ENCODE measurements at places on chromosomes 7 and 10.

DNA sequence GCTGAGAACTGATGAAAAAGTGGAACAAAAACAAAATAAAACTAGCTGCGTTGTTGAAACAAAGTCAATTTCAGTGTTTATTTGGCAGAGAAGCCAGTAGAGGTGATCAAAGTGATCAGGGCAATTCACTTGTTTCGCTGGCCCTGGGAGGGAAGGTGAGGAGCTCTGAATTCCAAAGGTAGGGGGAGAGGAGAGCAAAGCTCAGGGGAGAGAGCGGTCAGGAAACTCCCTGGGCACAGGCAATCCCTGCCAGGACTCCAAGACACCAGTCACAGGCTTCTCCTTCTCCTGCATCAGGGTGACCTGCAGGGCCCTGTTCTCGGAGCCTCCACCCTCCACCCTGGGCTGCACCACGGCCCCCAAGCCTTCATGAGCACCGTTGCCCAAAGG, 6.8 kb upstream of the KIAA1217 start:
- DNase-seq: no peak

DNA sequence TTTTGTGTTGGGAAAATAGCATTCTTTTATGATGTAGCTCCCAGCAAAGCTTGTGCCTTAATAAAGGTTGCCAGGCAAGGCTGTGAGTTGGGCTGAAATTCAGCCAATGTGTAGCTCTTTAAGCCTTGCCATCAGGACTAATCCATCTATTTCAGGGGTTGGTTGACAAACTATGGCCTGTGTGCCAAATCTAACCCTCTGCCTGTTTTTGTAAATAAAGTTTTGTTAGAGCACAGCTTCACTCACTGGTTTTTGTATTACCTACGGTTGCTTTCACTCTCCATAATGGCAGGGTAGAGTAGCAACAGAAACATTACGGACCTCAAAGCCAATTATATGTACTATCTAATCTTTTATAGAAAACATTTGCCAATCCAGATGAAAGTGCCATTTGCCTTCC, 638.1 kb upstream of the POT1 start:
- no peak for DNase-seq

GRCh38 chr10:58888957-58889356, 287.5 kb upstream of the PHYHIPL start:
- no peak for DNase-seq

DNA sequence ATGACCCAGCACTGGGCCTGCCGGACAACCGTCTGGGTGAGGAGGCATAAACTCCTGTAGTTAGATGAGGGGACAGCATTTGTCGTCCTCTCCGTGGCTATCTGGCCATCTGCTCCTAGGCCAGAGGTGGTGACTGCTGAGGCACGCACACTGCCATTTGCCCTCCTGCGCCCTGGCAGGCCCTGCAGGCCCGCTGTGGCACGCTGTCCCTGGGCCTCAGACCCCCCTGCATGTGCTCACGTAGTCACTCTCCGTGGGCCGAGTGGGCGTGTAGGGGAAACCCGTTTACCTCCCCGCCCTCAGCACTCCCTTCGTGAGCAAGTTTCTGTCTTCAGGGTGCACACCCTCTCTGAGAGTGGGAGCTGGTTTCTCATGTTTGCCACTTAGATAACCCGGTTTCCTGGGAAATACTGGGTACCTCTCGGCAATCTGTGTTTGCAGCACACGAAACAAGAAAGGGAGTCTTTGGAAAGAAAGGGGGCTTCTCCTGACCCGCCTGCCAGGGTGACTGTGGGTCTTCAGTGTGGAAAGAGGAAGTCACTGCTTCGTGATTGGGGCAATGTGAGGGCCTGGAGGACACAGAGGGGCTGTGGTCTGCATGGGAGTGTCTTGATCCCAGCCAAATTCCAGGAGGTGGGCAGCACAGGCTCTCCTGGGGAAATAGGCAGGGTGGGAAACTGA, 10.8 kb downstream of the ADAMTS14 start:
- no peak for DNase-seq

DNA sequence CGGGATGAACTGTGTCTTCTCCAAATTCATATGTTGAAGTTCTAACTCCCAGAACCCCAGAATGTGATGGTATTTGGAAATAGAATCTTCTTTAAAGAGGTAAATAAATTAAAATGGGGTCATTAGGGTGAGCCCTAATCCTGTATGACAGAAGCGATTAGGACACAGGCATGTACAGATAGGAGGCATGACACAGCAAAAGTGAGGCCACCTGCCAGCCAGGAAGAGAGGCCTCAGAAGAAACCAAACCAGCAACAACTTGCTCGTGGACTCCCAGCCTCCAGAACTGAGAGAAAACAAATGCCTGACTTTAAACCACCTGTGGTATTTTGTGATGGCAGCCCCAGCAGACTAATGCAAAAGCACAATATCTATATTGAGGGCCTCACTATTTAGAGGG, 214.3 kb downstream of the NEBL start:
- no peak for DNase-seq

GRCh38 chr10:43222210-43222720, 44.6 kb downstream of the RASGEF1A start:
- no peak for DNase-seq

GRCh38 chr10:52437205-52437646, 123.1 kb downstream of the DKK1 start:
- DNase-seq: no peak

GRCh38 chr7:142454862-142455261, 197.0 kb upstream of the PRSS58 start:
- DNase-seq: no peak

- DNase-seq: no peak
Observed at GRCh38 chr10:62788861-62789467, 15.6 kb upstream of the ADO start.

DNA sequence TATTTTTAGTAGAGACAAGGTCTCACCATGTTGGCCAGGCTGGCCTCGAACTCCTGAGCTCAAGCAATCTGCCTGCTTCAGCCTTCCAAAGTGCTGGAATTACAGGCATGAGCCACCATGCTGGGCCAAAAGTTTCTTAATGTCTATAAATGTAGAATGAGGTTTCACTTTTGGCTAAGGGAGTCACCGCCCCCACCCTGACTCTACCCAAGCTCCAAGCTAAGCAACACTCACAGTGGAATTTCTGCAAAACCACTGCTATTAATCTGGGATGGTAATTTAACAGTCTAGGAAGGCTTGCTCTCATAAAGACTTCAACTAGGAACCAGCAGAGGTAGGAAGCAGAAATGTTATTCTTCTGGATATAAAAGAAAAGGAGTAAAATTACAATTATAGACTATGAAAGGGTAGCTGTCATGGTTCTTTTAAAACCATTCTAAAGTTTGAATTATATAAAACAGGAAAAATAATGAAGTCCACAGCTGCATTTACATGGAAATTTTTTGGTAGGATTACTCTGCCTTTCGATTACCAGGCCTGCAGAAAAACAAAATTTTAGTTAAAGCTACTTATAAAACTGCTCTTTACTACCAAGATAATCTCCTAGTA, 211.6 kb downstream of the SFMBT2 start:
- no peak for DNase-seq

GRCh38 chr10:64037071-64037661, 516.0 kb downstream of the REEP3 start:
- DNase-seq: peak; percentile 52

GRCh38 chr7:81949306-81949705, 179.5 kb upstream of the HGF start:
- no peak for DNase-seq

DNA sequence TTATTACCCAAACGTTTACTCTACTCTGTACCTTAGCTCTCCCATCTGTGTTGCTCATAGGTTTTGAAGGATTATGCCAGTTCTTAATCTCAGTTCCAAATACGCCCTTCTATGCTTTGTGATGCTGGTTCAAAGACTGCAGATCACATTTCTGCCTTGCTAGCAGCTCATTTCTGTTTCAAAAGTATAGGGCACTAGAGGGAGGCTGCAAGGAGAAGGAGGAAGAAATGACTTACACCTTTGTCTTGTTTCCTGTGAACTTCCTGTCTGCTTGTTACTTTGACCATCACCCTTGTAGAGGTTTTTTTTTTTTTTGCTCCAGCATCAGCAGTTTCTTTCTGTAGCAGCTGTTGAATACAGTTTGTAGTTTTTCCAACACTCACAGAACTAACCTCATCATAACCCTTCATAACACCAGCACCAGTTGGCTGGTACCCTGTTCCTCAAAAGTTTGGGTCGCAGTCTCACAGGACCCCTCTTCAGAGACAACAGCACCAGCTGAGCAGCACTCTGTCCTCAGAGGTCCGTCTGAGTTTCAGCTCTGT, 16.5 kb downstream of the SLK start:
- DNase-seq: no peak

DNA sequence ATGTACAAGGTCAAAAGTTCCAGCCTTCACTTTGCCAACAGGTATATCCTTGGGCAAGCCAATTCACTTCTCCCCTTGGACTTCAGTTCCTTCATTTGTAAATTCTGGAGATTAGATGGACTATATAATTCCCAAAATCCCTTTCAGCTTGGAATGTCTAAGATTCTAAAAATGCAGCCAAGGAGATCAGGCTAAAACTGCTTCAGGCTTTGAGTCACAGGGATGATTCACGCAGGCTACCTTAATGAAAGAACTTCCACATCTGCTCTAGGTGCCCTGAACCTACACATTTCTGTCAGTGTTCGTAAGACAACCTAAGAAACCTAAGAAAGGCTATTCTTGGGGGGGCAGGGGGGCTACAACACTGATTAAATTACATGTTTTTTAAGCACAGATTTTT, 7.1 kb downstream of the CPVL start:
- DNase-seq: no peak

GRCh38 chr10:17425584-17426262, 28.7 kb downstream of the ST8SIA6 start:
- no peak for DNase-seq

DNA sequence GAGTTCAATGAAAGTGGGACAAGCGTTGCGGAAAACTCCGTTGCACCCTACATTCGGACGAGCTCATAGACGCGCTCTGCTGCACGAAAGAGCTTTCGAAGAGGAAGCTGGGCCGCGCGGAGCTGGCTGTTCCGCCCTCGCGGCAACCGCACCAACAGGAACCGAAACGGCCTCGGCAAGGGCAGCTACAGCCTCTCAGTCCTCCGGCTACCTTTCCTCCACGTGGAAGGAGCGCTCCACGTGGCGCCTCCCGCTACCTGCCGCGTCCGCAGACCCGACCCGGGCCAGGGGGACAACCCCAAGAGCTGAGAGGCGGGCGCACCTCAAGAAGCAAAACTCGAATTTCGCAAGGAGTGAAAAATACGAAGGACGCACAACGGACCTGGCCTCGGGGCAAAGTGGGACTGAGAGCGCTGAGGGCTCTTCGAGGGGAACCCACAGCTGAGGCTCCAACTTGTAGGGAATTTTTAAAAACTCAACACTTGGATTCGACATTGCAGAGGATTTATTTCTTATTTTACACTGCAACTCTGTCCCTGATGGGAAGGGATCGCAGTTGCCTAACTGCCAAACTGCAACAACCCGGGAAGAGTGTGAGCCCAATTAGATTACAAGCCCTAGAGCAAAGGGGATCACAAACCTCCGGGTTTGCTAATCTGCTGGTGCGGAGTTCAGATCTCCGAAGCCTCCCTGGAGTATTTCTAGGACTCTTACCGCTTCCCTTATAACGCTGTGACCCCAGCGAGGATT, 1.4 kb downstream of the HPSE2 start:
- DNase-seq: no peak

DNA sequence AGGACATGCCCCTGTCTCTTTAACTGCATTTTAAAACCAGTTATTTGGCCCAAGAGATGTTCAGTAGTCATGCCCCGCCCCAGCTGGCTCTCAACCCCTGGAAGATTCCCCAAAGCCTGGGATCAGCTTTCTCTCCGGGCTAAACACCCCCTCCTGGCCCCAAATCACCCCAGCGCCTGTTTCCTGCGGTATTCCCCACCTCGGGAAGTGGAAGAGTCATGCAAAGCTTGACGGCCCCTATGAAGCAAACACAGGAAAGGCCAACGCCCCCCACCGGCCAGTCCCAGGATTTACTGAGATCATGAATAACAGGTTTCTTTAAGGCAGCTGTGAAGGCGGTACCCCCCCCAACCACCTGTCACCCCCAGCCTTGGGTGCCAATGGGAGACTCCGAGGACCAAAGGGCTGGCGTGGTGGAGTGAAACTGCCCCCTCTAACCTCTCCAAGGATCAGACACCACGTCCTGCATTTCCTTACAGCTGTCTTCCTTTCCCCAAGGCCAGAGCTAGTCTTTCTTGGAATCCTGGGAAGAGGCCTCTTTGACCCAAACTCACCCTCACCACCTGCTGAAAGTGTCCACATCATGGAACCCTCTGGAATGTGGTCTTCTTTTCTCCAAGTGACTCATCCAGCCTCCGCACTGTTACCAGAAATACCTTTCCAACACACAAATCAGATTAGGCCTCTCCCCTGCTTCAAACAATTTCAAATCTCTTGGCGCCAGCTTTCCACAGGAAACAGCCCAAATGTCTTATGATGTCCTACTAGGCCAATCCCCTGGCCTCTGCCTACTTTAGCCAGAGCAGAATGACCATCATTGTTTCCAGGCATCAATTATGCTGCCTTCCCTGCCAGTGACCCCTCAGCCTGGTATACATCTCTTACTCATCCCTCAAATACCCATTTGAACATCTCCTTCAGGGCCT, 301.5 kb downstream of the ZEB1 start:
- no peak for DNase-seq

GRCh38 chr10:30182191-30183054, 123.0 kb upstream of the JCAD start:
- no peak for DNase-seq

GRCh38 chr10:128630787-128631252, 504.6 kb upstream of the MKI67 start:
- no peak for DNase-seq

DNA sequence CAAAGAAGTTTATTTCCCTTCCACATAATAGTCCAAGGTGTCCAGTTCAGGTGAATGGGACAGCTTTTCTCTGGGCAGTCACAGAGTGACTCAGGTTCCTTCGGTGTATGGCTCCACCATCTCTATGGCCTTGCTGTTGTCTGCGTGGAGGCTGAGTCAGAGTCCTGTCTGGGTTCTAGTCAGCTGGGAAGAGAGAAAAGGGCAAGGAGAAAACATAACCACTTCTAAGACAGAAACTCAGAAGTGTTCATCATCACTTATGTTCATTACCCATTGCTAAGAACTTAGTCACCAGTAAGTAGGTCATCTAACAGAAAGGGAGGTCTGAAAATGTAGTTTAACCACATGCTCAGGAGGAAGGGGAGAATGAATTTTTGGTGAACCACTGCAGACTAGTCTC, 32.4 kb upstream of the CCDC7 start:
- DNase-seq: no peak

DNA sequence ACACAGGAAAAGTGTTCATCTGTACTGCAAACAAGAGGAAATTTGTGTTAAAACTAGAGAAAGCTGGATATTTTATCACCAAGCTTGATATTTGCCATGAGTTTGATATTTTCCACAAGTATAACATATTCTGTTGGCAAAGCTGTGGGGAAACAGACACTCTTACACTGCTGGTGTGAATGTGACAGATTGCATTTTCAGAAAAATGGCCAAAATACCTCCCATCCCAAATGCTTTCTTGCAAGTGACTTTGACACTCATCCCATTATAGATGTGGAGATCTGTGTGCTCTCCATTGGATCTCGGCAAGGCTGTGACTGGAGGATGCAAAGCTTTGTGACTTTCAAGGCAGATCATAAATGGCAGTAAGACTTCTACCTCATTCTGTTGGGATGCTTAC, 30.5 kb downstream of the ZNF713 start:
- no peak for DNase-seq

Data from anterior cingulate cortex (tissue), 58 donors.